ENCODE measurements at places on chromosomes 4 and X.

GRCh38 chr4:118586357-118586790 is 98.8 kb upstream of the METTL14 start:
- peak; percentile 51 for DNase-seq

DNA sequence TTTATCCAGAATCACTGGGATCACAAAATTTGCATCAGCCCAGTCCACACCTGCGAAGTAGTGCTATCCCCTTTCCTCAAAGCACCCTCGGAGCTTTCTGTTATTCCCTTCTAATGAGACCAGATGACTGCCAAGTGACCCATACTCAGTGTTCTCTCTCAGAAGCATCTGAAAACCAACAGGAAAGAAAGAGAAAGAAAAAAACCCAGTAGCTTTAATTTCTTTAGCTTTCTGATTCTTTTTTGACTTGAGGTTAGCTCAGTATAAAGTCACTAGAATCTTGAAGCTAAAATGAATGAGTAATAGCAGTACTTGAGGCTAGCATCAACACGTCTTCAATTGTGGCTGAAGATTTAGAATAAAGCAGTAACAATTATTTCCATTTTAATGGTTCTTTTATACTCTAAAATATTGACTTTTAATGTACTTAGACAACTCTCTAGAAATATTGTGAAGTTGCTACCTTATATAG is 124.4 kb downstream of the ANK2 start:
- DNase-seq, result no peak

- DNase-seq, result no peak
These were observed 90.7 kb downstream of the CLDN22 start for GRCh38 chr4:183229397-183229796.

DNA sequence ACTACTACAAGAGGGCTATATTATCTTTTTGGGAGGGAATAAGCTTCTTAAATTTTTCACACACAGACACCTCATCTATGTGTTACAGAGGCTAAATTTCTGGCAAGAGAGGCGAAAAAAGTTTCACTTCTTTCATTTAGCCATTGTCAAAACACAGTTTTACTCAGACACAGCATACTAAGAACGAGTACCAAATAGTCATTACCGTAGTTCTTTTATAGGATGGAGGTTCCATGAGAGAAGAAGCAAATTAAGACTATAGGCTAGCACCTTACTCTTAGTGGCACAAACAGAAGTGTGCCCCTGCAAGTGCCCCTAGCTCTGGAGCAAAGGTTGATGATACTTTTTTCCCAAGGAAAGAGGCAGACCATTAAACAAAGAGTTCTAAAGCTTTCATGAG is 26.2 kb downstream of the UGT2B7 start:
- no peak for DNase-seq

DNA sequence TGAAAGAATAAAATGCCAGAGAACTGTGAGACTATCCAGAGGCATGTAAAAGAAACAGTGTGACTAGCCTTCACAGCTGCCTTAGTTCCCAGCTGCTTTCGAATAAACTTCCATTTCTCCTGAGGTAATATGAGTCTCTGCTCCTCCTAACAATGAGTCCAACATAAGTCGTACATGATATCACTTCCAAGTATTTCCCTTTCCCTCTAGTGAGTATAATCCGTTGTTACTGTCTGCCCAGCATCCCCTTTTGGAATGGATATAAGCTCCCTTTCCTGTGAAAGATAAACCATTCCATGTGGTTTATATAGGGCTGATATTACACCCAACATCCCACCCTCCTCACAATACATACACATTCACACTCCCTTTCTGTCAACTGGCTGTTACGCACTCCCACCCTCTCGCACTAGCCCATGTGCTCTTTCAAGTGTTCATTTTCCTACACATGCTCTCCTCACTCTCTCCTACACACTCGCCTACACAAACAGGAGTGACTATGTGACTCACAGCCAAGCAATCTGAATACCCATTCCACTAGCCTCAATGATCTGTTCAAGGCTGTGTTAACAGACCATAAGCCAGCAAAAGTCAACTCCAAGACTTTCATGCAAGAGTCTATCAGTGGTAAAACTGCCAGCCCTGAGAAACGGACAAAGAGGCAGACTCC is 5.0 kb downstream of the NAF1 start:
- no peak for DNase-seq

- peak; percentile 79 for DNase-seq
These were observed 921 bp upstream of the SETD7 start for GRCh38 chr4:139556724-139557555.

DNA sequence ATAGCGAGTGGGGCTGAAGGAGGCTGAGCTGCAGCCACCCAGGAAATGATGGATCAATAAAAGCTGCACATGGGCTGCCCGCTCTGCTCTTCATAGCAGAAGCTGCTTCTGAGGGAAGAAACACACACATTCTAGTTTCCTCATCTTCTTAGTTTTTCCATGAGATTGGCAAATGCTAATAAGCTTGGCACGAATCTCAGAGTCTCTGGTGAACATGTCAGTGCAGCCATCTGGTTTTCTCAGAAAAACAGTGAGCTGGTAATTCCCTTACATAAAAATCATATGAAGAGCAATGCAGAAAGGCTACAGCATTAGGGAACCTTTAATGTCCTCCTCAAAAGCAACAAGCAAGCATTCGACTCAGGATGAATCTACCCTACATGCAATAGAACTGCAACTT is 69.9 kb downstream of the GATB start:
- no peak for DNase-seq

GRCh38 chrX:119067023-119067739 is 5.6 kb upstream of the CT47C1 start:
- peak; percentile 46 for DNase-seq

GRCh38 chr4:76831711-76832373 is 66.1 kb downstream of the SOWAHB start:
- DNase-seq, result no peak

DNA sequence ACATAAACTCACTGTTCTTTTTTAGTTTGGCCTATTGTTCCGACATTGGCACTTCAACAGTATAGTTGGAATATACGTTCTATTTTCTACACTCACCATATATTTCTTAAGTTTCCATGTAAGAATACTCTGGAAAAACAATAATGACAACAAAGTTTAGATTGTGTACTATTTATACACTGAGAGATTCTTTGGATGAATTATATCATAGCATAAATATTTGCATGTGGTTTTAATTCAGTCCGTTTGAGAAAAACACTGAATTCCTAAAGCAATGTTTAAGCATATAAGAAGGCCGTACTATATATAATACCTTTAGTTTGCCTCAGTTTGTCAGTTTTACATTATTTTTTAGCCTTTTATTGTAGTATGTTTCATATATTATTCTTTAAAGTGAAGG is 82.4 kb downstream of the RAP1GDS1 start:
- DNase-seq, result no peak

DNA sequence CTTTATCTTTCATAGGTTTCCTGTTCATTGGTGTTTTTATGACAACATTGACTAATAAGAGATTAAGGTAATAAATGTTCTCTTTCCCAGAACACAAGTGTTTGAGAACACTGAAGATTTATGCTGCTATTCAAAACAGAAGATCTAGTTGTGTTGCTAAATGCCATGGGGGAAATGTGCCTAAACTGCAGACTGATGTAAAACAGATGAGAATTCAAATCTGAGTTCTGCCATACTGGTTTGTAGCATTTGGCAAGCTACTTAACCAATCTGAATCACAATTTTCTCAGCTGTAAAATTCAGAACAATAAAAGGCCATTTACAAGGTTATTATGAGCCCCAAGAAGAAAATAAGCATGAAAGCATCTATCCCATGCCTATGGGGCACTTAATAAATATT is 2.3 kb downstream of the SLC10A6 start:
- DNase-seq, result no peak

DNA sequence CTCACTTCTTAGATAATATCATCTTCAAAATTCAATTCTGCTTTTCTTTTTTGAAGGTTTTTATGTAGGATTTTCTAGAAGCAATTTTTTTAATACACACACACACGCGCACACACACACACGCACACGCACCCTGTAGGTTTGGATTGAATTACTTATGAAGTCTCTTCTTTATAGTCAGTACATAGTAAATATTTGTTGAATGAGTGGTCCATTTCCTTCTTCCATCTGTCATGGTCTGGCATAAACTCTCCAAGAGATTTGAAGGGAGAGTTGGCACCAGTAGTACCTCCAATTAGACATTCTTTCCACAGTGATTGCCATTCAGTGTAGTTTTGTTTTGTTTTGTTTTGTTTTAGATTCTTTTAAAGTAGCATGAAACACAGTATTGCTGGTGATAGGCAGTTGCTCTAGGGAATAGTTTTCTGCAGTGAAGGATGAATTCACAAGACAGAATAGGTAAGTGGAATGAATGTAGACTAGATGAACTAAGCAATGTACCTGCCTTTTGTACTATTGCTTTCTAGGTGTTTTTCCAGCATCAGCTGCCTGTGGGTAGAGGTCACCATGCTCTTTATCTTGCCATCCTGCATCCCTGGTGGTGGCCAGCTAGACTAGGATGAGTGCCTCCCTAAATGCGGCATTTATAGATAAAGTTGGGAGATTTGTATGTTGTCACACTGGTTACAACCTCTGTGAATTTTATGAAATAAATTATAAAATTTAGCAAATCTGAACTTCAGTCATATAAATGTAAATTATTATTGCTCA is 20.5 kb downstream of the PDLIM5 start:
- no peak for DNase-seq

DNA sequence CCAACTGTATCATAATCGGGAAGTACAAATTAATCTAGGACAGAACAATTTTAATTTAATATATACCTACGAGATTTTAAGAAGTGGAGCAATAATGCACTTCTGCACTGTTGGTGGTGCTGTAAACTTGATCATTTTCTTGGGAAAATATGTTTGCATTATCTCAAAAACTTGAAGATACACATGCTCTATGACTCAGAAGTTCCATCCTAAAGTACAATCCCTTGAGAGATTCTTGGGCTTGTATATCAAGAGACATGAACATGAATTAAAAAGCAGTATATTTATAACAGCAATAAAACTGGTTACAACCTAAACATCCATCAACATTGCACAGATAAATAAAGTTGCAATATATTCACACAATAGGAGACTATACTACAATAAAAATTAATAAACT is 168.8 kb downstream of the CLCN4 start:
- no peak for DNase-seq

DNA sequence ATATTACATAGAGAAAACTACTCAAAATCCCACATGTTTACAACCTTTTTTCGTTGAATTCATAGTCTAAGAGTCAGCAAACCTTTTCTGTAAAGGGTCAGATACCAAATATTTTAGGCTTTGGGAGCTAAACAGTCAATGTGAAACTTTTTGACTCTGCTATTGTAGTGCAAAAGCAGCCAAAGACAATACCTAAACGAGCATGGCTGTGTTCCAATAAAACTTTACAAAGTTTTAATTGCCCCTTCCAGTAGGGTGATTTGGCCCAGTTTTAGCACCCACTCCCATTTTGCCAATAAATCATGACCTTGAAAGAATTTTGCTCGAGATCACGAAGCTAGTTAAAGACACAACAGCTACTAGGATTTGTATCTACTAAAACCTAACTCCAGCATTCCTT is 147.2 kb downstream of the ANKRD50 start:
- no peak for DNase-seq

DNA sequence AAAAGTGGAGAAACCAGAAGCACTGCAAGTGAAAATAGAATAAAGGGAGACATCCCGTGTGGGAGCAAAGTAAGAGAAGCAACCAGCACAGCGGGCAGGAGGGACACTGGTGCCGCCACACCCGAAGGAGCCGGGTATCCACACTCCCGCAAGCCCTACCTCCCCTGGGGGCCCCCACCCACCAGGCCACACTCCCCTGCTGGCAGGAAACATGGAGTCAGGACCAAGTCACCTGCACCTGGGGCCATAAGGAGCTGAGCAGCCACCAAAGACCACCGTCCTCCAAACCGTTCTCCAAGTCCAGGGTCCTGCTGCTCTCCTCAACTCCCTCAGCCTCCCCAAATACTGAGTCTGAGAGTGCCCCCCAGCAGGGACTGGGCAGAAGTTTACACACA is 30.5 kb downstream of the FGFRL1 start:
- DNase-seq, result no peak

GRCh38 chr4:153530284-153530999 is 64.3 kb downstream of the TMEM131L start:
- no peak for DNase-seq

GRCh38 chrX:19789376-19789775 is 98.0 kb downstream of the SH3KBP1 start:
- no peak for DNase-seq

DNA sequence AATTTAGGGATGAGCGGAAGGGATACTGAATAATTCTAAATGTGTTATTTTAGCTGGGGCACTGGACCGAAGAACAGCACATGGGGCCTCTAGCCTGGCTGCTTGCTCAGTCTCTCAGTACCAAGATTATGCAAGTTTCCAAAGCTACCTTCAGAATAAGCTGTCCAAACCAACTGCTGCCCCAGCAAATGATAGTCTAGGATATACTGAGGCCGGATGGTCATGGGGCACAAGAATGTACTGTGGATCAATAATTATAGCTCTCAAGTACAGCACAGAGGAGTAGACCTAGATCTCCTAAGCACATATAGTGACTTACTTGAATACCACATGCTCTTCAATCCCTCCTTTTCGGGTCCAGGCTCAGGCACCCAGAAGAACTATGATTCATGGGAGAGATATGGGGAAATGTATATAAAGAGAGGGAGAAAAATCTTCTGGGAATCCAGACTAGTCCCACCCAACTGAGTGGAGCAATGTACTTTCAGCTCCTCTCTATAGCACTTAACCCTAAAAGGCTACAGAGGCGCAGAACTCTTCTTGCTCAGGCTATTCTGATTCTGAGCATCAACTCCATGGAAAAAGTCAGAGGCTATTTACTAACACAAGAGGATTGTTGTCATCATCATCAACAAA is 160.3 kb upstream of the GPC4 start:
- DNase-seq, result no peak

DNA sequence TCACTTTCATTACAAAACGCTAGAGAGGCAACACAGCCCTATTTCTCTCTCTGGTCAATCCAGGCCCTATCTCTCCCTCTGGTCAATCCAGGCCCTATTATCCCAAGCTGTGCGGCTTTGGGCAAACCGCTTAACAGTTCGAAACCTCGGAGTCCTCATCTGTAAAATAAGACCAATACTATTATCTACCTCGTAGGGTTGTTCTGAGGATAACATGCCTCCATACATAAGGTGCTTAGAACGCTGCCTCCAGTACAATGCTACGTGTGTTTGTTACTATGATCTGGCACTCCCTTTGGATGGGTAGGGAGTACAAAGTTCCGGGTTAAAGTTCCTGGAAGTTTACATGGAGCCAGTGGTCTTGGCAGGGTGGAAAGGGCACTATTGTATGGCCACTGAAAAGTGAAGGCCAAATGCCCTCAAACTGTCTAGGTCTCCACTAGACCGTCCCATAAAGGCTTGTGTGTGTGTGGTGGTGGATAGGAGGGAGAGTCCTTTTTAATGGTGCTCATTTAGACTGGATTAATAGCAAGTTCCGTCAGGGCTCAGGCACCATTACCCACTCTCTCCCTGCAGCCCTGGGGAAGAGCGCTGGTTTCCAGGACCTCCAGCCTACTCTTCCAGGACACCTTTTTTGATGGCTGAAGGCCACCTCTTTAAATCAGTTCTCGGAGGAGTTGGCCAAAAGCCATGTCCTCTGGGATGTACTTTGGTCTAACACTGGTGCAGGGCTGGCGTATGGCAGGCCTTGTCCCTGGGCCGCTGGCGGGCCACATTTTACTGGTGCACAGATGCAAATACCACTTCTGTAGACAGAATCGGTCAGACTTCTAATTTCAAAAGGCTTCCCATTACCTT is 75.6 kb upstream of the BCOR start:
- DNase-seq, result no peak

GRCh38 chrX:127577884-127578283 is 474.3 kb downstream of the ACTRT1 start:
- DNase-seq, result no peak

GRCh38 chrX:109283870-109284269 is 198.0 kb downstream of the GUCY2F start:
- DNase-seq, result no peak
